SJCRH30 (cell line): ENCODE measurements at places on chromosomes 11 and 22. TPM values are rescaled to one million over a fixed set of nuclear protein-coding genes. Genes with fewer than 3 reads are reported as not detected.

The MMP3 gene
- total RNA-seq, result 0.43 and 0.71 TPM in 2 replicates

The LMO1 gene
- total RNA-seq, result 0.20 and 0.24 TPM in 2 replicates

The TSPAN32 gene
- 0.57 TPM in 1 of 2 replicates, not detected in the other for total RNA-seq

The ZNF70 gene
- total RNA-seq, result 6.1 and 7.1 TPM in 2 replicates

The YDJC gene
- 7.8 and 8.9 TPM in 2 replicates for total RNA-seq

The KCNE3 gene
- not detected in 2 replicates for total RNA-seq

The PATE2 gene
- 0.25 TPM in 1 of 2 replicates, not detected in the other for total RNA-seq

The APOA5 gene
- total RNA-seq, result not detected in 2 replicates

The MAPK8IP2 gene
- total RNA-seq, result 0.48 and 0.99 TPM in 2 replicates

The OSBPL5 gene
- total RNA-seq, result 6.7 and 8.4 TPM in 2 replicates

The IFITM10 gene
- total RNA-seq, result 0.18 and 0.23 TPM in 2 replicates

The PGA3 gene
- not detected in 2 replicates for total RNA-seq

The CDC42BPG gene
- total RNA-seq, result 0.03 and 0.10 TPM in 2 replicates

The PATE4 gene
- not detected in 2 replicates for total RNA-seq

The C11orf24 gene
- total RNA-seq, result 26.5 and 30.7 TPM in 2 replicates

The MUC2 gene
- 0.06 and 0.08 TPM in 2 replicates for total RNA-seq

The MS4A10 gene
- total RNA-seq, result not detected in 2 replicates

The JAML gene
- not detected in 2 replicates for total RNA-seq

The RFPL1 gene
- total RNA-seq, result not detected in 2 replicates

The SLC22A6 gene
- not detected in 2 replicates for total RNA-seq

The OR52I2 gene
- not detected in 2 replicates for total RNA-seq

The MUC6 gene
- total RNA-seq, result not detected in 2 replicates

The H19 gene
- total RNA-seq, result 0.10 TPM in 1 of 2 replicates, not detected in the other

The MOGAT2 gene
- total RNA-seq, result 0.18 TPM in 1 of 2 replicates, not detected in the other

The DERL3 gene
- total RNA-seq, result not detected in 2 replicates

The WNT7B gene
- total RNA-seq, result not detected in 2 replicates

The SNX32 gene
- total RNA-seq, result 0.04 TPM in 1 of 2 replicates, not detected in the other

The NELL1 gene
- total RNA-seq, result 136 and 176 TPM in 2 replicates

The MS4A4A gene
- total RNA-seq, result not detected in 2 replicates

The FOXRED2 gene
- total RNA-seq, result 16.9 and 20.9 TPM in 2 replicates

The CPT1B gene
- total RNA-seq, result 12.6 and 17.1 TPM in 2 replicates

The FZD4 gene
- 5.8 and 6.1 TPM in 2 replicates for total RNA-seq

The ARHGAP32 gene
- 7.8 and 7.9 TPM in 2 replicates for total RNA-seq

The OR5B21 gene
- not detected in 2 replicates for total RNA-seq

The DDIAS gene
- total RNA-seq, result 56.7 and 58.7 TPM in 2 replicates

The DDI1 gene
- total RNA-seq, result 0.10 TPM in 1 of 2 replicates, not detected in the other

The SMC1B gene
- not detected in 2 replicates for total RNA-seq

The SLC17A6 gene
- total RNA-seq, result not detected in 2 replicates

The FGF3 gene
- not detected in 2 replicates for total RNA-seq

The HSPB2 gene
- 1.0 and 1.5 TPM in 2 replicates for total RNA-seq

The OTOG gene
- 3.3 and 5.9 TPM in 2 replicates for total RNA-seq

The BATF2 gene
- 0.43 and 0.51 TPM in 2 replicates for total RNA-seq

The OR5M10 gene
- total RNA-seq, result not detected in 2 replicates

The KCNJ4 gene
- total RNA-seq, result 0.04 and 0.25 TPM in 2 replicates

The GP1BB gene
- 2.5 and 4.4 TPM in 2 replicates for total RNA-seq

The A4GALT gene
- 7.1 and 9.9 TPM in 2 replicates for total RNA-seq

The MOV10L1 gene
- not detected in 2 replicates for total RNA-seq

The EHBP1L1 gene
- total RNA-seq, result 16.8 and 18.5 TPM in 2 replicates

The OR4C46 gene
- not detected in 2 replicates for total RNA-seq

The TRPM5 gene
- not detected in 2 replicates for total RNA-seq

The TCN2 gene
- 0.53 and 0.85 TPM in 2 replicates for total RNA-seq

The PLAAT5 gene
- total RNA-seq, result 0.06 TPM in 1 of 2 replicates, not detected in the other

The ADM2 gene
- not detected in 2 replicates for total RNA-seq

The MMP7 gene
- not detected in 2 replicates for total RNA-seq

The HIC2 gene
- 20.8 and 21.5 TPM in 2 replicates for total RNA-seq

The CRYAB gene
- 3.4 and 4.1 TPM in 2 replicates for total RNA-seq

The GGT5 gene
- total RNA-seq, result 0.91 and 2.0 TPM in 2 replicates

The TRIM48 gene
- total RNA-seq, result not detected in 2 replicates

The ANKK1 gene
- not detected in 2 replicates for total RNA-seq

The SSRP1 gene
- 248 and 249 TPM in 2 replicates for total RNA-seq
